ENCODE measurements at places on chromosomes 13 and 19.

- no peaks in the 10 kb centered on the region for H3K4me1 ChIP-seq
- no peaks in the 10 kb centered on the region for H3K36me3 ChIP-seq
- no peak for DNase-seq
- H3K4me3 ChIP-seq = no peak overlapping the region
Observed at GRCh38 chr13:91531646-91532045, 133.2 kb downstream of the GPC5 start.

- peaks cover 3% of the 10 kb centered on the region for H3K4me1 ChIP-seq
- H3K27me3 ChIP-seq = no peaks in the 10 kb centered on the region
- no peak for DNase-seq
Observed at GRCh38 chr19:11181488-11181887, 15.9 kb downstream of the KANK2 start.

DNA sequence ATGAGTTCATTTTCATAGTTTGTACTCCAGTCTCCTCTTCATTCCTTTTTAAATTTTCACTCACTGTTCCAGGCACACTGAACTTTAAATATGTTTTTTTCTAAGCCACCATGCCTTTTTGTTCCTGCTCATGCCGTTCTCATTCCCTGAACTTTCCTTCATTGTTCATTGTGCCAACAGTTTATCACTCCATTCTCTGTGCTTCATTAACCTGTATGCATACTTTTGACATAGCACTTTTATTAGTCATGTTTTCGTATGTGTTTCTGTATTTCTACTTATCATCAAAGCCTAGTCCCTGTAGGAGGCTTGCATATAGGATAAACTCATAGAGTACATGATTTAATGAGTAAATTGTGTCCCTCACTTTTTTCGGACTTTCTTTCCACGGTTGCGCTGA is 65.3 kb downstream of the PCDH20 start:
- no peaks in the 10 kb centered on the region for H3K27me3 ChIP-seq
- DNase-seq = no peak
- no peaks in the 10 kb centered on the region for H3K4me1 ChIP-seq
- no peak overlapping the region for H3K27ac ChIP-seq

GRCh38 chr19:911197-912033 is 1.6 kb downstream of the R3HDM4 start:
- H3K4me3 ChIP-seq = peak overlapping the region; percentile 26
- H3K27ac ChIP-seq = no peak overlapping the region
- DNase-seq = peak; percentile 79
- peaks cover 7% of the 10 kb centered on the region for H3K4me1 ChIP-seq
- H3K27me3 ChIP-seq = no peaks in the 10 kb centered on the region
- no peaks in the 10 kb centered on the region for H3K36me3 ChIP-seq

DNA sequence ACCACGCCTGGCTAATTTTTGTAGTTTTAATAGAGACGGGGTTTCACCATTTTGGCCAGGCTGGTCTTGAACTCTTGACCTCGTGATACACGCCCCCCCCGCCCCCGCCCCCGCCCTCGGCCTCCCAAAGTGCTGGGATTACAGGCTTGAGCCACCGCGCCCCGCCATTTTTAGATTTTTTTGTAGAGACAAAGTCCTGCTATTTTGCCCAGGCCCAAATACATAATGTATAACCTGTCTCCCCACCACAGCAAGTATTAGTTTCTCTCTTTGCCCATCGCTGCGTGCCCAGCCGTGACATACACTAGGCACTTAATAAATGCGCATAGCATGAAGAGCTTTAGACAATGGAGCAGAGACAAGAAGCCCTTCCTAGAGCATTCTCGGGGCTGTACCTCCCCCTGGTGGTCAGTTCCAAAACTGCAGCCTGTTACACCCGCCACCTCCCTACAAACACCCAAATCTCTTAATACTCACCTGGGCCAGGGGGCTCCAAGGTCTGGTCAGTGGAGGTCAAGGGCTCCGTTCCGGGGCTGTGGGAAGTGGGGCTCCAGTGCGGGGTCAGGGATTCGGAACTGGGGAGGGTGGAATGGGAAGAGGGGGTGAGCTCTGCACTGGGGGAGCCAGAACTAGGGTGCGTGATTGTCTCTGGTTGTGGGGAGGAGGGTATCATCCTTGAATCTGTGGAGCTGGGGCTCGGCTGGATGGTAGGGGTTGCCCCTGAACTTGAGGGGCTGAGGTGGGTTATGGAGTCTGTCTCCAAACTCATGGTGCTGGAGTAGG is 22.5 kb downstream of the IQCN start:
- H3K27me3 ChIP-seq = no peaks in the 10 kb centered on the region
- DNase-seq = peak; percentile 70
- H3K4me1 ChIP-seq = peaks cover 11% of the 10 kb centered on the region
- H3K36me3 ChIP-seq = no peaks in the 10 kb centered on the region
- no peak overlapping the region for H3K4me3 ChIP-seq

GRCh38 chr13:26895081-26895807 is 134.7 kb upstream of the GPR12 start:
- no peak overlapping the region for H3K27ac ChIP-seq
- no peak overlapping the region for H3K4me3 ChIP-seq
- 0 out of 2 replicates have a peak, but pooled peaks cover 2% of the 10 kb centered on the region for H3K27me3 ChIP-seq

- DNase-seq = no peak
- no peaks in the 10 kb centered on the region for H3K36me3 ChIP-seq
- H3K27ac ChIP-seq = no peak overlapping the region
- no peaks in the 10 kb centered on the region for H3K4me1 ChIP-seq
- no peaks in the 10 kb centered on the region for H3K27me3 ChIP-seq
Observed at GRCh38 chr13:42401376-42401775, 129.4 kb downstream of the AKAP11 start.

DNA sequence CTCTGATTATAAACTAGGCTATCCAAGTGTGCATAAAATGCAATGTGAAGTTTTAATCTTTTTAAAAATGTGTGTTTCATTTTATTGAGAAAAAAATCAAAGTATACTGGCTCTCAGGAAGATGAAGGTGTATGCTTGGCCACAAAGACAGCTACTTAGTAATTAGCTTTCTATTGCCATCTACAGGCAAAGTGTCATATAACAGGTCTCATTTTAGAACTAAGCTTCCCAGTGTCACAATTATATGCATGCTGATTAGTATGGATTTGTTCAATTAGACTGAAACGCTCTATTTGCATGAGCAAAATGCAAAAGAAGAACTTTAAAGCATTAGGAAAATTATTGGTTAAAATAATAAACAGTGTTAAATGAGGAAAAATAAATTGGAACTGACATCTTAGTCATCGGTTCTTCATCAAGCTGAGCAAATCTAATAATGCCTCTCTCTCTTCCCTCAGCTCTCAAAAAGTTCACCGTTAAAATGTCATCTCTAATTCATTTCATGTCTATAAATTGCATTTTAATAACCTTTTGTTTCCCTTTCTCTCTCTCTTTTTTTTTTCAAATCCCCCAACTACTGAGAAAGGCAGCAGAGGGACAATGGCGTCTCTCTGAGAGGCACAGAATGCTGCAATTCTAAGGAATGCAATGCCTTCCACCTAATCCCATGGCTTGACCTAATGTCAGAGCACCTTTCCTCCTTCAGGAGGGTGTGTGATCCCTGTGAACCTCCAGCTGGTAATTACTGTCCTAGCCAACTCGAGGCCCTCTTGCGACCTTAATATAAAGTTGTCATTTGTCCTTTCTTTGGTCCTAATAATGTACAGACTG is 313.1 kb upstream of the MAB21L1 start:
- H3K4me3 ChIP-seq = no peak overlapping the region
- no peak overlapping the region for H3K27ac ChIP-seq
- H3K4me1 ChIP-seq = no peaks in the 10 kb centered on the region
- no peak for DNase-seq

- no peak overlapping the region for H3K4me3 ChIP-seq
- no peaks in the 10 kb centered on the region for H3K27me3 ChIP-seq
- no peaks in the 10 kb centered on the region for H3K4me1 ChIP-seq
- no peak overlapping the region for H3K27ac ChIP-seq
- DNase-seq = no peak
Observed at GRCh38 chr19:48530066-48530720, 18.6 kb upstream of the LMTK3 start.

- H3K4me3 ChIP-seq = no peak overlapping the region
- H3K4me1 ChIP-seq = no peaks in the 10 kb centered on the region
- DNase-seq = no peak
- H3K36me3 ChIP-seq = no peaks in the 10 kb centered on the region
- no peak overlapping the region for H3K27ac ChIP-seq
Observed at GRCh38 chr13:27578121-27579030, 42.0 kb downstream of the LNX2 start.

DNA sequence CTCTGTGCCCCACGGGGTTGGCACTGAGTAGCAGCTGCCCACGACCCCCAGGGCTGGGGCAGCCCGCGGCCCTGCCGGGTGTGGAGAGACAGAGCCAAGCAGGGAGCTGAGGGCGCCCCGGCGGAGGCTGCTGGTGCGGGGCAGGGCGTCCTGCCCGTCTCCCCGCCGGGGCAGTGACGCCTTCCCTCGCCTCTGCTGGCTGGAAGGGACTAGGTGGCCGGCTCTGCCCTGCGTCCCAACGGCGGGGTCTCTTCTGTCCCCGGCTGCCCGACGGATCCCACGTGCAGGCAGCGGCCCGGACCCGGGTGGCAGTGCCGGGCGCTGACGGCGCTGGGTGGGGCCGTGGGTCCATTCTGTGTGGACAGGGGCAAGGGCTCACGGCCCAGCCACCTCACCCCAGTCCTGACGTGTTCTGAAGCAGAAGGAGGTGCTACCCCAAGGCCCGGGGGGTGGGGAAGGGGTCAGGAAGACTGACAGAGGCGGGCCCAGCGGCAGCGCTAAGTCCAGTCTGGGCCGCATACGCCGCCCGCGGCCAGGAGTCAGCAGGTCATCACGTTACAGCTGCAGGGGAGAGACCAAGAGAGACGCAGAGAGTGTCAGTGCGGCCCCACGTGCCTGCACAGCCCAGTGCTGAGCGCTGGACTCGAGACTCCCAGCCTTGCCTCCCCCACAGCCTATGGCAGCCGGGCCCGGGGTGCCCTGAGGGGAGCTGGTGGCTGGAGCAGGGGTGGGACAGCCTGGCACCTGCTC is 15.1 kb upstream of the PLPP2 start:
- H3K27me3 ChIP-seq = no peaks in the 10 kb centered on the region
- peaks cover 17% of the 10 kb centered on the region for H3K36me3 ChIP-seq
- H3K27ac ChIP-seq = no peak overlapping the region
- no peak for DNase-seq
- H3K4me3 ChIP-seq = no peak overlapping the region

DNA sequence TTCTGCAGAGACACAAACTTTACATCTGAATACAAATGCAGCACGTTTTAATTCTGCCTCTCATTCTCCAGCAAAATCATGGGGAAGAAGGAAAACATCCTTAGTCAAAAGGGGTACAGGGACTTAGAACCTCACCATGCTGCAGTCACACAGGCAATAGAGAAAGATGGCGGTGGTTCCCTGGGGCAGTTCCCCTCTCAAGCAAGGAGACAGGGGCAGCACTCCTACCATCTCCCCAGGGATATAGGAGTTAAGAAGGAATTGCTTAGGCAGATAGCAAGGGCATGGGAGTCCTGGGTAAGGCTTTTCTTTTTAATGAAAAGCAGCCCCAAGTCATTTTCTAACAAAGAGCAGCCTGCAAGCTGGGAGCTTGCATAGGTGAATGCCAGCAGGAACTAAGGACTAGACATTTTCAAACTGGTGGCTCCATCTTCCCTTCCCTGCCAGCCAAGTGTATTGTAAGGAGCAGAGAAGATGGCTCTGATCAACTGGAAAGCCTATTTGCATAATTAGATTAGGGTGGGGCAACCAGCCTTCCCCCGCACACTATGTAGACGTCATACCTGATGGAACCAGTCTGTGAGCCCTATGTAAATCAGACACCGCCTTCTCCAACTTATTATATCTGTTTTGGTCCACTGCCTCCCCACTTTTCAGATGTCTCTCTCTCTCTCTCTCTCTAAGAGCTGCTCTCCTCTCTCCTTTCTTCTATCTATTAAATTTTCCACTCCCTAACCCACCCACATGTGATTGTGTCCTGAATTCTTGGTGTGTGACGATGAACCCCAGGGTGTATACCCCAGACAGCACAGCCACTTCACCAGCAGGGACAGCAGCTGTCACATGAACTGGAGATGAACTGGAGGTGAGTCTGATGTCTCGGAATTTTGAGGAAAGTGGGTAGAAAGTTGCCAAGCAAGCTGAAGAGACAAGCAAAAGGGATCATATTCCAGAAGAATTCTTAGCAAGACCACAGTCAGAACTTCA is 514.5 kb downstream of the IRS2 start:
- no peak overlapping the region for H3K4me3 ChIP-seq
- no peaks in the 10 kb centered on the region for H3K27me3 ChIP-seq
- peaks cover 1% of the 10 kb centered on the region for H3K4me1 ChIP-seq

- H3K27ac ChIP-seq = no peak overlapping the region
- peaks cover 14% of the 10 kb centered on the region for H3K4me1 ChIP-seq
- no peak overlapping the region for H3K4me3 ChIP-seq
- H3K27me3 ChIP-seq = no peaks in the 10 kb centered on the region
- DNase-seq = peak; percentile 5
- H3K36me3 ChIP-seq = no peaks in the 10 kb centered on the region
Observed at GRCh38 chr19:28920269-28921066, 292.5 kb downstream of the UQCRFS1 start.
